ENCODE measurements at places on chromosomes 3 and 15.

DNA sequence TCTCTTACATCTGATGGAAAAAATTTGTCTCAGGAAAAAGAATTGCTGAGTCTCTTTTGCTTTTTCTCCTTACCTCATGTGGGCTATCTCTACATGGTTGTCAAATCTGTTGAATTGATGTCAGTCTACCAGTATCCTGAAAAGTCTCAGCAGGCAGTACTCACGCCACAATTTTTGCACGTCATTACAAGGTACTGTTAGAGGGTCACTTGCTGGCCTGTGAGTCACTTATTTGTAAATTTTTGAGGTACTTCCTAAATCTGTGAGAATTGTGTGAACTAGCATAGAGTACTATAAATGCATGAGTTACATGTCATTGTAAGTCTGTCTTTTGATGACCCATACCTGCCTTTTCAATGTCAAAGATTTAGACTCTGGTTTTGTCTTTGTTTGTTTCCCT, 15.9 kb downstream of the HPS3 start:
- DNase-seq: no peak

- no peak for DNase-seq
These were observed 119.0 kb downstream of the GOLIM4 start for GRCh38 chr3:167976516-167977361.

DNA sequence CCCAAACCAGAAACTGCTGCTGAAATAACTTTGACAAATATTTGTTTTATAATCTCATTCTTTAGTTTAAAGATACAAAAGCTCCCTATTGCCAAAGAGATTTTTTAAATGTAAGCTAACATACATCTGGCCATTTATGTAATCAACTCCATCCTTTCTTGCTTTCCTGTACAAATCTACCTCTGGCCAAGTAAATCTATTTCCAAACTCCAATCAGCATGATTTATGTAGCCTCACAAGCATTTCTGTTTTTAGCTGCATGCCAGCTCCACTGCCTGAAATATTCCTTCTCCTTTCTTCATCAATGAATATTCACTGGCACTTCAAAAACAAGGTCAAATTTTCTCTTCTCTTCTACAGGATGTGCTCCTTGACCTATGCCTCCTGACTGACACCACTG, 80.0 kb downstream of the SHOX2 start:
- no peak for DNase-seq

DNA sequence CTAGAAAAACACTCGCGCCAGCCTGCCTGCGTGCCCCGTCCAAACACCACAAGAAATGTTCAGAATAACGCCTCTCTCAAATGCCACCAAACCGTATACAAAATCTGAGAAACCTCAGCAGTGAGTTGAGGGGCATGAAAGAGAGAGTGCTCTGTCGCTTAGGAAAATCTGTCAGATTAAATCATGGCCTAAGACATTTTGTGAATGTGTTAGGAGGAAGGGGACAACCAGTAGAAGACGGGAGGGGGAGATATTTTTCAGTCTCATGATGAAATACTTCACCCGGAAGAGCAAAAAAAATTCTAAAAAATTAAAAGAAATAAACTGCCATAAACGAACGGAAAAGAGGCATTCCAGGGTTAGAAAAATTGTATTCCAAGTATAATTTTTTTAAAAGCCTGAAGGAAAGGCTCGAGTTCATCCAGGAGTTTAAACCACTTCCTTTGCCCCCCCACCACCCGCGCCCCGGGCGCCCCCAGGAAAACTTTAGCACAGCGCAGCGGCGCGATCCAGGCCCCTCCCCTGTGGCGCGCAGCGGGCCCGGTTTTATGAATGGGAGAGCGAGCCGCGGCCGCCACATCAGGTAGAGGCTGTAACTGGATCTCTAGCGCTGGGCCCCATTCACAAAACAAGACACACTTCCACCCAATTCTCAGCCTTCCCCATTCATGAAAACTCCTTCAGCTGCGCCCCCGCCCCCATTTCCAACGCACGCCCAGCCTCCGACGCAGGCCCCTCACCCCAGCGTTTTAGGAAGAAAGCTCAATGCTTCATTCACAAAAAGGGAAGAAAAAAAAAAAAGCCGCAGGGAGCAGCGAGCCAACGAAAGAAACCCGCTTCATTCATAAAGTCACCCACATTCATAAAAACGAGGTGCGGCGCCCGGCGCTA, 1.4 kb downstream of the ETV5 start:
- DNase-seq: peak; percentile 44

DNA sequence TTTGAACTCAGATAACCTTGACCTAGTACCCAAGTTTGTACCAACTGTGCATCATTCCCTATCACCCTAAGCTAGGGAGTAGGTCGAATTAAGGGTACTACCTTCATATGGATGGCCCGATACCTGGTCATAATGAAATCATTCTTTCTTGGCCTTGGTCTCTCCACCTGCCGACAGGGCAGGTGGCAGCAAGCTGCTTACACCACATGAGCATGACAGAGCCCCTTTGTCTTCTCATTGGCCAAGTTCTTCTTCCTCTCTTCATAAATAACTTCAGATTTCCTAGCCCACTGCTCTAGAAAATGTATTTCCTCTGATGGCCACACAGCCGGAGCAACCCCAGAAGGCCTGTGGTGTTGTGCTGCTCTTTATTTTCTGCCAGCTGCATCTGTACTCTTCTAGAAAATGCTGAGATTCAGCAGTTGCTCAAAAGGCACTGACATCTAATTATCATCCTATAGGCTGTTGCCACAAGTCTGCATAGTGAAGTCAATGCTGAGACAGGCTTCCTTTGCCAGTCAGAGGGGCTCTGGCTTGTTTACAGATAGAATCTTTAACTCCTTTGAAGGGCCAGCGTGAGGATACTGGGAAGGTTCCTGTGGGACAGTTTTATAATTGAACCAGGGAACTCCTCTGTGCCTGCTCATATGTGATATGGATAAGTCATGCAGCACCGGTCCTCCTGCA, 304.2 kb downstream of the PTPRG start:
- no peak for DNase-seq

- DNase-seq: no peak
These were observed 9.5 kb downstream of the PPP2R3A start for GRCh38 chr3:135975053-135975452.

DNA sequence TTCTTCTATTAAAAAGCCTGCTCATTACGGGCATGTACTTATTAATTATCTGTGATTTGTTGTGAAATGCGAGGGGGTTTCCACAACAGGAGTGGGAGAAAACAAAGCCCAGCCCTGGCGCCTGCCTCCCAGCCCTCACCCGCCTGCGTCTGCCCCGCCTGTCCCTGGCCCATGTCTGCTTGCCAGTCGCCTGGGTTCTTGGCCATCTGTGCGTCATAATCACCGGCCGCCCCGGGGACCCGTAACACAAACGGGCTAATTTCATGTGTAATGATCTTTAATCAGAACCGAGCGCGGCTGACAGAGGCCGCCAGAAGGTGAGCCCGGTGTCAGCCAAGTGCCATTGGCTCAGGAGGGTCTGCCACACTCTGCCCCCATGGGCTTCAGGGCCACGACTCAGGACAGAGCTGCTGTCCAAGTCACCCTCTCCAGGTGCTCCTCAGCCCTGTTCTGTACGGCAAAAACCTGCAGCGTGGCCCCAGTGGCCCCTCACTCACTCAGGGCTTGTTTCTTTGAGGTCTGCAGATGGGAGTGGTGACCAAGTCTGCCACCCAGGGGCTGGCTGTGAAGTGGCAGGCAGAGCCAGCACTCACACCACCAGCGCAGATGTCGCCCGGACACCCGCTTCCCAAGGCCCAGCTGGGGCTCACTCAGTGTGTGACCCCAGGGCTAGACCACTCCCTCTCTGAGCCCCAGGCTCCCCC, 28.8 kb upstream of the TMEM115 start:
- no peak for DNase-seq

DNA sequence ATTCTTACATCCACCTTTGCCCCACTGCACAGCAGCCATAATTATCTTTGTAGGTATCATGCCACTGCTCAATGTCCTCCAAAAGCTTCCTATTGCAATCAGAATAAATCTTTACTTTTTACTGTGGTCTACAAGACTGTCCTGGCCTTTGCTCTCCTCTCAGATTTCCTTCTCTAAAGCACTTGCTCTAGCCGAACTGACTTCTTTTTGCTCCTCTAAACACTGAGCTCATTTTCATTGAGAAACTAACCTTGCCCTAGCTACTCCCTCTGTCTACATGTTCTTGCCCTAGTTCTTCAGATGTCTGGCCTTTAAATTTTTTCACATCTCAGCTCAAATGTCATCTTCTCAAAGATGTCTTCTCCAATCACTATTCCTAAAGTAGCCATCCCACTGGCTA, 342.8 kb downstream of the TBC1D5 start:
- no peak for DNase-seq

GRCh38 chr3:160622263-160623045, 54.5 kb upstream of the ARL14 start:
- DNase-seq: no peak

GRCh38 chr15:70374096-70374495, 276.4 kb upstream of the TLE3 start:
- no peak for DNase-seq

GRCh38 chr15:79132770-79133169, 42.2 kb upstream of the RASGRF1 start:
- no peak for DNase-seq

GRCh38 chr3:99508191-99508590, 130.2 kb upstream of the COL8A1 start:
- no peak for DNase-seq

GRCh38 chr3:69930564-69930963, 69.0 kb upstream of the SAMMSON start:
- no peak for DNase-seq

GRCh38 chr15:36905908-36906307, 194.4 kb downstream of the MEIS2 start:
- DNase-seq: no peak

- DNase-seq: no peak
These were observed 4.9 kb downstream of the PRRT3 start for GRCh38 chr3:9947025-9947995.

GRCh38 chr3:86175593-86176444, 815.1 kb downstream of the VGLL3 start:
- DNase-seq: no peak

- DNase-seq: no peak
These were observed 8.3 kb downstream of the RPL14 start for GRCh38 chr3:40465456-40465855.

- no peak for DNase-seq
These were observed 444.9 kb upstream of the TBL1XR1 start for GRCh38 chr3:177642042-177642803.

DNA sequence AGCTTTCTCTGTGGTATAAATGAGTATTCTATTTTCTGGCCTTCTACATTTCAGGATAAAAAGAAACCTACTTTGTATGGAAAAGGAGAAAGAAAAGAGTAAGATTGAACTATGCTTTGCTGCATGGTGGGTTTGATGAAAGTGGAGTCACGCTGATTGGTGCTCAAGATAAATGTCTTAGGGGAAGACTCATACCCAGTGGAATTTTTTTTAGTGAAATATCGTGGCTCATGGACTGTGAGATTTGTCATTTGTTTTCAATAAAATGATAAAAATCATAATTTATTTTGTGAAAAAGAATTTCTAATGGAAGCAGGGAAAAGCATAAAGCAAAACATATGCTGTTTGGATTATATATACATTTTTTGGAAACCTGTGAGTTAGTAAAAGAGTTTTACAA, 292.5 kb downstream of the ZPLD1 start:
- no peak for DNase-seq

DNA sequence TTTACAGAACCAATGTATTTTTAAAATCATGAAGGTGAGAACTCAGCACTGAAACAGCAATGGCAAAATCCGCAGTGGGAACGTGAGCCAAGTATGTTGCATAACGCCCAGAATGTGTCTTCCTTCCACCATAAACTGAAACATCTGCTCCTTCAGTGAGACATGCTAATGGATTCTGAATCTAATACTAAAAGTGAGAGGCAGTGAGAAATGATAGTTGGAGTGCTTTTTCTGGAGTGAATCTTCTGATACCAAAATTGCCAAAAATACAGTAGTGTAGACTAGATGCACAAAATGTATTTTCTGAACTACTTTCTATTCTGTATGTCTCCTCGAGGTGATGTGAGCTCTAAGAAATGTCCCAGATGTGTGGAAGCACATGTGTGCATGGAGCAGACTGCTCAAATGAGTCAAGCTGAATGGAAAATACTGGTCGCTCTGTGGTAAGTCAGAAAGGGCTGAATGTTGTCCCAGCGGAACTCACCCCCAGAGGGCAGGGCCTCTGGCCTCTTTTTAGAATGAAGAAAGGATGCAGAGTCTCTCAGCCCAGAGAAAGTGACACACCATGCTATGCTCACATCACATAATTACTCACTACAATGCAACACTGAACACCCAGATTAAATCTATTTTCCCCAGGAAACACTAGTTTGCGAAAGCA, 73.0 kb downstream of the ATP10A start:
- DNase-seq: peak; percentile 64

GRCh38 chr3:72319194-72320094, 528.8 kb downstream of the SHQ1 start:
- no peak for DNase-seq

- DNase-seq: peak; percentile 64
These were observed 39.6 kb downstream of the TGM4 start for GRCh38 chr3:44913868-44914468.

GRCh38 chr3:9293076-9293475, 43.6 kb upstream of the SRGAP3 start:
- no peak for DNase-seq

- DNase-seq: no peak
These were observed 61.2 kb upstream of the CTNNB1 start for GRCh38 chr3:41138146-41138545.

- DNase-seq: no peak
These were observed 1.7 kb upstream of the LMLN start for GRCh38 chr3:197958346-197958745.

DNA sequence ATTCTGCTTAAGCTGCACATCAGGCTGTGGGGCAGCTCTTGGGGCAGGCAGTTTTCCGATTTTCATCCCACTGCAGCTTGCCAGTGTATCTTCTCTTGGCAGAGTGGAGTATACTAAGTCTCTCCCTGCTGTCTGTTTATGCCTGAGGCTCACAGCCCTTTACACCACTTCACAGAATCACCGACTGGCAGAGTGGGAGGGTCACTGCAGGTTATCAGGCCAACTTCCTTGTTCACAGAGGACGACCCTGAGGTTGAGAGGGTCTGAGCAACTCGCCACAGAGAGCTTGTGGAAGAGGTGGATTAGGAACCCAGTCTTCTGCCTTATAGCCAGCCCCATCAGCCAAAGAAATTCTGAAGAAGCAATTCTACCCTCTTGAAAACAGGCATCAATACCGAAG, 30.9 kb downstream of the KIF9 start:
- no peak for DNase-seq

DNA sequence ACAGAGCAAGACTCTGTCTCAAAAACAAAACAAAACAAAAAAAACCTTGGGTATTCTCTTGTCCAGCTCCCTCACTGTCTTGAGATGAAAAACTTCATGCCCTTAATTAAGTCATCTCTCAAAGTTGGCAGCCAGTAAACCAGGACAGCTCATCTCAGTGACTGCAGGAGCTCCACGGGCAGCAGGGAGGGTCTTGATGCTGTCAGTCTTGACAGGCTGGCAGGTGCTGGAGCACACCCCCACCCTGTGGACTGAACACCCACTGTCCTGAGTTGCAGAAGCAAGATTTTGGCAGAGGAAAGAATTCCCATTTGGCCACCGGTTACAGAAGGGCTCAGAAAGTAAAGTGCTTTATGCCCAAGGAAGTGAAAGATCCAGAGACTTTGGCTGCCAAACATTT, 8.0 kb downstream of the DNAJA4 start:
- DNase-seq: no peak

All from activated naive CD4-positive, alpha-beta T cell treated with anti-CD3 and anti-CD28 coated beads, Interleukin-2, amount 50 U/mL, for 16 hours (primary cell).